ENCODE measurements at places on chromosomes 2 and 18.

DNA sequence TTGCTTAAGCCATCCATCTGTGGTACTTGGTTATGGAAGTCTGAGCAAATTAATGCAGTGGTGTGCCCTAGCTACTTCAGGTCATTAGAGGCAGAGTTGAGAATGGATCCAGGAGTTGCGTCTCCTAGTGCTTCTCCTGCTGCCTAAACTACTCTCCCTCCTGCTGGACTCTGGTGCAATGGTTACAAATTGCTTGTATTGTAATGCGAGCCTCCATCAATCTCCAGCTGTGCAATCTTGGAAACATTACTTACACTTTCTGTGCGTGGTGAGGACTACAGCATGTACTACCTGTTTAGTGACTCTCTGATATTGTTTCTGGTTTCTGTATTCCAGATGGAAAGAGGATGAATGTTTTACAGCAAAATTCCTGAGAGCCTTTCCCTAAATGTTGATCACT lies 119.0 kb upstream of the CYRIA start:
- no peak for DNase-seq

DNA sequence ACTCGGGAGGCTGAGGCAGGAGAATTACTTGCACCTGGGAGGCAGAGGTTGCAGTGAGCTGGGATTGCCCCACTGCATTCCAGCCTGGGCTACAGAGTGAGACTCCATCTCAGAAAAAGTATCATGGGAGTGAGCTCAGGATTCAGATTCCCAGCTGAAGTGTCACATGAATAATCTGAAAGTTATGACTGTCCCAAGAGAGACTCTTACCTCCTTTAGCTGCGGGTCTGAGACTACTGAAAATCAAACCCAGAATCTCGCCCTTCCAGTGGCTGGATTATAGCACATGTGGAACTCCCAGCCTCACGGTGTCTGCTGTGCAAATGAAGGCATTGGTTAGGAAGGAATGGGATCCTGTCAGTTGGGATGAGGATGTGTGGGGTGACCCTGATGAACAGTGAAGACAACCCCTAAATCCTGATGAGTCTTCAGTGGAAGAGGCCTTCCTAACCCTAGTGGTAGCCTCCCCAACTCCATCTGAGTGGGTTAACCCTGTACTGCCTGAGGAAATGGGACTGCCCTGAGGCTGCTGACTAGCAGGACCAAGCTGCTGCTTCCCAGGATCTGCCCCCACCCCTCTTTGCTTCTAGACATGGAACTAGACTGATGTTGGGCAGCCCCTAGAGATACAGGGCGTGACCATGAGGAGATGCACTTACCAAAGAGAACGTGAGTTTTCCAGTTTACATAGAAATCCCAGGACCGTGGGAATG lies 16.5 kb downstream of the BOK start:
- DNase-seq, result no peak

DNA sequence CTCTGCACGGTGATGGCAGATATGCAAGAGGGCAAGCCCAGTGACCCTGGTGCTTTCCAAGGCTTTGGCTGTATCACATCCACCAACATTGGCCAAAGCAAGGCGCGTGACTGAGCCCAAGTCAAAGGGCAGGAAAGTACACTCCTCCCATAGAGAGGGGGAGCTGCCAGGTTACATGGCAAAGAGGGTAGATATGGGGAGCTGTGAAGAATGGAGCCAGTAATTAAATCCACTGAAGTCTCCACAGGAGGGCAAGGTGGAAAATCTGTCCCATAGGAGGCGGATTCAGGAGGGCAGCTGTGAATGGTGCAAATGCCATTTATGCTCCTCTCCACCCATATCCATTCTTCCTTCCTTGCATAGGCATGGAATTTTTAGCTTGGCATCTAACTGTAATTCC lies 44.6 kb upstream of the THOC1 start:
- no peak for DNase-seq

- DNase-seq, result no peak
These were observed 163.1 kb downstream of the NRP2 start for GRCh38 chr2:205845446-205845845.

- no peak for DNase-seq
These were observed 74.3 kb downstream of the TTN start for GRCh38 chr2:178732913-178733312.

DNA sequence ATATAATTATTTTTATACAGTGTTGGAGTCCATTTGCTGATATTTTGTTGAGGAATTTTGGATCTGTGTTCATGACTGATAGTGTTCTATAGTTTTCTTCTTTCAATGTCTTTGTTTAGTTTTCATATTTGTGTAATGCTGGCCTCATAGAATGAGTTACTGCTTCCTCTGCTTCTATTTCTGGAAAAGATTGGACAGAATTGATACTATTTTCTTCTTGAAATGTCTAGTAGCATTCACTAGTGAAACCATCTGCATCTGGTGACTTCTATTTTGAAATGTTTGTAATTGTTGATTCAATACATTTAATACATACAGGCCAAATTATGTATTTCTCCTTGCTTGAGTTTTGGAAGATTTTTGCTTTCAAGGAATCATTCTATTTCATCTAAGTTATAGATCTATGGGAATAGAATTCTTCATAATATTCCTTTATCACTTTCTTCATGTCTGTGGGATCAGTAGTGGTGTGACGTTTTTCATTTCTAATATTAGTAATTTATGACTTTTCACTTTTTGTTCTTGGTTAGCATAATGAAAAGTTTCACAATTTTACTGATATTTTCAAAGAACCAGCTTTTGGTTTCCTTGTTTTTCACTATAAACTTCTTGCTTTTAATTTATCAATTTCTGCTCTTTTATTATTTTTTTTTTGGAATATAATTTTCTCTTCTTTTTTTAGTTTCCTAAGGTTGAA lies 509.9 kb upstream of the VRK2 start:
- no peak for DNase-seq

GRCh38 chr2:50722776-50723175 lies 309.2 kb downstream of the NRXN1 start:
- no peak for DNase-seq

DNA sequence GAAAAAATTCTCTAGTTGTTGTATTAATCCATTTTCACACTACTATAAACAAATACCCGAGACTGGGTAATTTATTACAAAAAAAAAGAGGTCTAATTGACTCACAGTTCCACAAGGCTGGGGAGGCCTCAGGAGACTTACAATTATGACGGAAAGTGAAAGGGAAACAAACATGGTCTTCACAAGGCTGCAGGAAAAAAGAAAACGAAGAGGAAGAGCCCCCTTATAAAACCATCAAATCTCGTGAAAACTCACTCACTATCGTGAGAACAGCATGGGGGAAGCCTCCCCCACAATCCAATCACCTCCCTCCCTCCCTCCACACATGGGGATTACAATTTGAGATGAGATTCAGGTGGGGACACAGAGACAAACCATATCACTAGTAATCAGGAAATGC lies 61.7 kb upstream of the SPTBN1 start:
- no peak for DNase-seq

DNA sequence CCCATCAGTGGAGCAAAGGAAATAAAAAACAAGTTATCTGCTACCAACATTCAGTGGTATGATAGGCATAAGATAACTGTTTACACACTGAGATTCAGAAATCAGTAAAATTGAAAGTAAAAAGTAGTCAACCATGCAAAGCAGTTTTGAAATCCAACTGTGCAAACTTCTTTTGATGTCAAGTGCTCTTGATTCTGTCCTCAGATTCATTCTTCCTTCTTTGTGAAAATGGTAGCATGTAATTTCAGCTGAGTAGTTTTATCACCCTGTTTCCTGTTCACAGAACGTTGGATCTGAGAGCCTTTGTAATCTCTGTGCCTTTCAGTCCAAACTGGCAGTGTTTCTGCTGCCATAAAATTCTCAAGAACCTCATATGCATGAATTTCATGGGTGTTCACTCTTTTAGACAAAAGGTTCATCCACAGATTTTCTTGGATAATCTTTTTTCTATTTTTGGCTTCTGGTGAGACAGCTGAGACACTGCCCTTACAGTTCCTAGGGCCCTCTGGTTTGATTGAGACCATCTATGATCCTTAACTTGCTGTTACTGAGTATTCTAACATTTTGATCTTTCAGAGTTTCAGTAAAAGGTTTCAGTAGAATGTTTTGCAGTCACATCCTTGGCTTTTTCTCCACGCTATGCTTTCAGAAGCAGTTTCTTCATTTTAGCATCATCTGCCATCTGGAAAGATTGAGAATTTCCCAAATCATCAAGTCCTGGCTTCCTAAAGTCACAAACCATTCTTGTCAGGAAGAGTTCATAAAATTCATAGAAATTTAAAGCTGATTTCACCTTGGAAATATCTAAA lies 272.3 kb upstream of the EPHA4 start:
- DNase-seq, result no peak
